ENCODE measurements at places on chromosomes 4 and X. TPM values are rescaled to one million over a fixed set of nuclear protein-coding genes. Genes with fewer than 3 reads are reported as not detected.

SAT1 gene
- 345 TPM for total RNA-seq

FRMD7 gene
- total RNA-seq = not detected

BGN gene
- total RNA-seq = not detected

ABCG2 gene
- 19.1 TPM for total RNA-seq

SPANXA2 gene
- total RNA-seq = 0.40 TPM

EDNRA gene
- total RNA-seq = 0.58 TPM

PAPSS1 gene
- total RNA-seq = 29.7 TPM

RHOXF1 gene
- total RNA-seq = not detected

RIPPLY1 gene
- 0.11 TPM for total RNA-seq

FOXR2 gene
- total RNA-seq = not detected

DDX60 gene
- 1.6 TPM for total RNA-seq

ALAS2 gene
- total RNA-seq = not detected

All from A549 treated with GW870086 at 1 μM for 4 hours (cell line).